ENCODE measurements at places on chromosomes 4 and X.
A peak's percentile ranks its signal among the peaks of the same experiment; 100 is the strongest.

- DNase-seq = no peak
Observed at GRCh38 chrX:22748093-22748999, 251.4 kb upstream of the DDX53 start.

GRCh38 chr4:133584714-133585113 is 435.6 kb downstream of the PCDH10 start:
- no peak for DNase-seq

DNA sequence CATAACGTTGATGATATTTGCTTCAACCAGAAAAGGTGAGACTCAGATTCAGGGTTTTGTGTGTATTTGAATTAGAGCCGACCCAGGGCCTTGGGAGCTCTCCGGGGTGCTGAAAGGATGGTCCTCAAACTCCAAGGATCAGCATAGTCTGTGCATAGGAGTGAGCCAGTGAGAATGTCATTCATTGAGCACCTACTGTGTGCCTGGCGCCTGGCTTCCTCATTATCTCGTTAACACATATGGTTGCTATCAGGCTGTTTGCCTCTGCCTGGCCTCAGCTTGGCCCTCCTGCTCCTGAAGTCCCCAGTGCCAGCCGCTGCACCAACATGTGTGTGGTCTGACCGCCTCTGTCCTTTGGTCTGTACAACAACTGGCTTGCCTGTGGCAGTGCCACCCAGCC is 25.1 kb upstream of the JAKMIP1 start:
- DNase-seq = no peak

DNA sequence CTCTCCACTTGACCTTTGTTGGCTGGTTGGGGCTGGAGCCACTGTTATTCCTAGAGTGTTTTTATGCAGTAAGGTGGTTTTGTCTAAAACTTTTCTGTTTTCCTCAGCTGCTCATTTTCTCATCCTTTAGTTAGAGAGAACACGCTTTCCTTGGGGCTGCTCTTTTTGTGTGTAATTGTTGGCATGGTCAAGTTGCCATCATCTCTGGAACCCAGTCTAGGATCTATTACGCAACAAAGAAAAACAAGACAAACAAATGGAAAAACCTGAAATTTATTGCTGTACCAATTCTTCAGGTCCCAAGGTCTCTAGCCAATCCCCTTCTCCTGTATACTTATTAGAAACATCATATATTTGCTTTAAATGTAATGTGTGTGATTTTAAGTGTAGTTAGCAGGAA is 1436.3 kb upstream of the DIAPH2 start:
- no peak for DNase-seq

DNA sequence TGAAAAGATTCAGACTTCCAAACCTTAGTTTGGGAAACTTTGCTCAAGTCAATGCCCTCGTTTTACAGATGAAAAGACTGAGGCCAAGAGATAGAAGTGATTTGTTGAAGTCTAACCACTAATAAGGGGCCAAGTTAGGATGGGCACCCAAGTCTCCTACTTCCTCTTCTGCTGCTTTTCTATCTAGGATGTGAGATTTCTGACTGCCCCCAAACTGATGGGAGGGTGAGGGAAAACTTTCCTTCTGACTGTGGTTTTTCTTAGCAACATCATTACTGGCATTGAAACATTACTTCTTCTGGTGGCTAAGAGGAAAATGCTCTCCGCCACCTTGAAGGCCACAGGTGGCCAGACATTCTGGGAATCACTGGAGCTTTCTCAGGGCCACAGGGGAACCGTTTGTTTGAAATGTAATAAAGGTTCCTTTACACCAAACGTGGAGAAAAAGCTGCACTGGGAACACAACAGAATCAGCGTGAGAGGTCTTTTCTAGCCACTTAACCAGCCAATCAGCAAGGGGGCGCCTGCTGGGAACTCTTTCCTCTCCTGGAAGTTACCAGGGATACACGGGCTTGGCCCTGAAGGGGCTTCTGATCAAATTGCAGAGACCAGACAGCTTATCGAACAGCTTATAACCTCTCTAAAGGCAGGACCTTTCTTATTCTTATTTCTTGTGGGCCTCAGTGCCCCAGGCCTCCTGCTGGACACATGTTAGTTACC is 115.9 kb upstream of the TEX13D start:
- no peak for DNase-seq

GRCh38 chrX:110123331-110123782 is 120.4 kb downstream of the TMEM164 start:
- DNase-seq = no peak

- peak; percentile 31 for DNase-seq
Observed at GRCh38 chr4:112082954-112083586, 62.2 kb upstream of the FAM241A start.

- no peak for DNase-seq
Observed at GRCh38 chr4:100117750-100118149, 72.5 kb downstream of the DDIT4L start.

GRCh38 chrX:93637591-93637990 is 35.8 kb downstream of the NAP1L3 start:
- DNase-seq = no peak

GRCh38 chr4:11791797-11792196 is 363.1 kb upstream of the HS3ST1 start:
- no peak for DNase-seq

DNA sequence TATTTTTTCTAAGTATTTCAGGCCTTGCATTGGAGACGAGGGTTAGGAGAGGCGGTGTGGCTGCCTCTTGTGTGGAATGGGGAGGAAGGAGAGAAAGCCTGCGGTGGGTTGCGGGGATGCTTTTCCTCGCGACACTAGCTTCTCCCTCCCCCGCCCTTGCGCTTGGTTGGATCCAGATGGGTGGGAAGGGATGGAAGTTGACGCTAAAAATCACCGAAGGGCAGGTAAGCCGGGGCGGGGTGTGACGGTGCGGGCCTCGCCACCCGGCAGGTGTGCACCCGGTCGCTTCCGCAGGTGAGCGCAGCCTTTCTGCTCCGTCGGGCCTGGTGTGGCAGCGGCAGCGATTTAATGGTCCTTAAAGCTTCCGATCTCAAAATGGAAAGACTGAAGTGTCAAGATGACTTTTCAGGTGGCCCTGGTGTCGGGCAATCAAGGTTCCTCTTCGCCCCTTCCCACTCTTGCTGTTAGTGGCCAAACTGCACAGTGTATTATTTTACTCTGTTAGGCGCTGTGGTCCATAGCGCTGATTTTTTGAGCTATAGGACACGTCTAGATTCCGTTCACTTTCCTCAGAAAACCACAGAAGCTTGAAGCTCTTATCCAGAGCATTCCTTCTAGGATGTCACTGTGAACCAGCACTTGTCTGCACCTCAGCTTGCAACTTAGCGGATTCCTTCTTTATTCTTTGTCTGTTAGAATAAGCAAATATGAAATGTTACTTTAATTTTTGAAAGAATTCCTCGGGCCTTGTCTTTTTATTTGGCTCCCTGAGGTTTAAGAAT is 765 bp downstream of the ENOPH1 start:
- DNase-seq = no peak

DNA sequence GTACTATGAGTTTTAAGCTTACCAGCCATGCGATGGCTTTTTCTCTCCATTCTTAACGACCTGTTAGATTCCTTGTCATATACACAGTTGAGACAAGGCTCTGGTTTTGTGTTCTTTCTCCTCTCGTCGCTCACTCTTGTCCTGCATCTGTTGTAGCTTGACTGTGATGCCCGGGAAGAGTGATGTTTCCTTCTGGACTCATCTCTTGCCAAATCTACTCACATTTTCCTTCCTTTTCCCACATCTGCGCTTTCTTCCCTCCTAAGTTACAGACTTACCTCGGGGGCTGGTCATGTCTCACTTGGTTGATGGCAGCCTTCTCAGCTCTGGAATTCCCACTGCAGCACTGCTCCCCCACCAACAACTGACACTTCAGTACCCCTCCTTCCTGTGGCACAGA is 4.8 kb upstream of the MAP7D3 start:
- DNase-seq = no peak

GRCh38 chrX:78796916-78797315 is 49.4 kb downstream of the LPAR4 start:
- DNase-seq = no peak

- DNase-seq = no peak
Observed at GRCh38 chrX:126723881-126724280, 95.6 kb upstream of the PRR32 start.

DNA sequence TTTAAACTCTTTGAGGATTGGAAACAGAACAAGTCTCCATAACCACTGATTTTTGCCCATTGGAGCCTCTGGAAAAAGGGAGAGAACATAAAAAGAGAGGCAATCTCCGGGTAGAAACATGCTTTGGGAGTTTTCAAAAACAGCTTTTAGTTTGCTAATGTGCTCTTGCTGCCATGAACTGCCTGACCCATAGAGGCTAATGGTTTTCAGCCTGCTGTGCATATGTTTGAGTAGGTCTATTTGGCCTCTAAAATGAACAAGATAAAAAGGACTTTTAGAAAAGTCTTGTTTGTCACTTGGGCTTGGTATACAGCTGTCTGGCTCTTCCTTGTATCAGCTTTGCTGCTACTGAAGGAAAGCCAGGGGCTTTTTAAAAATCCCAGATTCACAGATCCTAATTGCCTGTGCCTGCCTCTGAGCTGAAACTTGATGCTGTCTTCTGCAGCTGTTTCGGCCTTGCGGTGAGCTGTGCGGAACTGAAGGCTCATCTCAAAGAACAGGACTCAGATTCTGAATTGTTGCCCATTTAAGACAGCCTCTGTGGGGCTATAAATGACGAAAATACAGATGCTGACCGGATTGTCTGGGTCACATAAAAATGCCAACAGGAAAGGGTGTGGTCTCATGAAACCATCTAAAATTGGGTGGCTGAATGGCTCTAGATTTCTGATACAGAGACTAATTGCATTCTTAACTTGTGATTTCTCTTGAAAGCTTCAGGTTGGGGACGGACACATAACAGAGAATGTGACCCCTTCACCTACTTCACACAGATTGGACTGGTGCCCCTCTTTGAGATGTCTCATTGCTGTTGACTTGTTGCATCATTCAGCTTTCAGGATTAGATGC is 18.4 kb upstream of the ZNF41 start:
- DNase-seq = peak; percentile 58

DNA sequence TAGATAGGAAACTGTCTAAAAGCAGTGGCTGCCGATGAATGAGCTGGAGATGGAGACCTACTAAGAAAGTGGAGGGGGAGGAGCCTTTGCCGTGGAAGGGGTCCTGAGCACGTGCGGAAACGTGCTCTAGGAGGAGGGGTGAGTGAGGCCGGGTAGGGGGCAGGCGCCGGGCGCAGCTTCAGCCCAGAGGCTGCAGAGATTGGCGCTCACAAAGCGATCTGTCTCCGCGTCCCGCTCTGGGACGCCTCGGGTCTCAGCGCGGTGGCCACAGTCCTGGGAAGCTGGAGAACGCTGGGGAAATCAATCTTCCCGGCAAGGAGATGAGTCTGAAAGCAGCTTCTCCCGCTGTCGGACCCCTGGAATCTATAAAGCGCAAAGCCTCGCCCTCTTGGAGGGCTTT is 444 bp upstream of the ARHGAP6 start:
- DNase-seq = no peak

DNA sequence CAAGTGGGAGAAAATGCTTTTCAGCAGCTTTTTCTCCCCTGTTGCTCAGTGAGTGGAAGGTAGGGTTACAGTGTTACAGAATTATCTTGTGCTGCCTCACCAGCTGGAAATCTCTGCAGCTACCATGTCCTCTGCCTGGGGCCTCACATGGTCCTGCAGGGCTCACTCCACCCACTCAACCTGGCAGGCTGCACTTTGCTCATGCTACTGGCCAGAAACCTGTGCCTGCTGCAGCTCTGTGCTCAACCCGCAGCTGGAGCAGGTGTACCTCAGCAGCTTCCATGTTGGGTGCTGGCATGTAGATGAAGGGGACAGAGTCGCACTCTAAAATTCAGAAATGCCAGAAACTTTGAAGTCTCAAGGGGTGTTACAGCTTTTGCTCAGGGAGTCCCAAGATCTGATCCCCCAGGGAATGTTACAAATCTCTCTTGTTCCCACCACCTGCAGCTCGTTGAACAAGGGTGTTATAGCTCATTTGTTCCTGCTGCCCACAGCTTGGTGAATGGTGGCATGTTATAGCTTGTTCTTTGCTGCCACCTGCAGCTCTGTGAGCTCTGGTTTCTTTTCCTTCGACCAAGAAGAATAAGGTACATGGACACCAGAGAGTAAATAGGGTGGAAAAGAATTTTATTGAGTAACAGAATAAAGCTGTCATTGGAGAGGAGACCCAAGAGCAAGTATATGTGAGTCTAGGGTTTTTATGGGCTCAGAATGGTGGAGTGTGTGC is 845.8 kb downstream of the TECRL start:
- no peak for DNase-seq

GRCh38 chr4:118993333-118993732 is 104.7 kb downstream of the SYNPO2 start:
- DNase-seq = no peak

DNA sequence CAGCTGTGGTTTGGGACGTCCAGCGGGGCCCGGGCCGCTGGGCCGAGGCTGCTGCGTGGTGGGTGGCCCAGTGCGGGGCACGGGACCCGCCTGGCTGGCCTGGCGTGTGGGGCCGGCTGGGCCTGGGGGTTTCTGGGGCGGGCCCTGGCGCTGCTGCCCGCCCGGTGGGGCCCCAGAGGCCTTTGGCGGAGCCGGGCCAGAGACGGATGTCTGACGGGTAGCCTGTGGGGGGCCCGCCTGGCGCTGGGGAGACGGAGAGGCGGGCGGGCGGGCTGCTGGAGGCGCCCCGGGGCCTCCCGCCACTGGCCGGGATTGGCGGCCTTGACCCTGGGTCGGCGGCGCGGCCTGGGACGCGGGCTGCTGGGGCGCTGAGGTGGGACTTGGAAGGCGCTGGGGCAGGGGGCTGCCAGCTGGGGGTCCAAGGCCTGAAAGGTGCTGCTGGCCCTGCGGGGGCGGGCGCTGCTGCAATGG is 8.1 kb upstream of the TIMP1 start:
- DNase-seq = no peak

- DNase-seq = no peak
Observed at GRCh38 chr4:36320117-36320896, 38.9 kb downstream of the DTHD1 start.

DNA sequence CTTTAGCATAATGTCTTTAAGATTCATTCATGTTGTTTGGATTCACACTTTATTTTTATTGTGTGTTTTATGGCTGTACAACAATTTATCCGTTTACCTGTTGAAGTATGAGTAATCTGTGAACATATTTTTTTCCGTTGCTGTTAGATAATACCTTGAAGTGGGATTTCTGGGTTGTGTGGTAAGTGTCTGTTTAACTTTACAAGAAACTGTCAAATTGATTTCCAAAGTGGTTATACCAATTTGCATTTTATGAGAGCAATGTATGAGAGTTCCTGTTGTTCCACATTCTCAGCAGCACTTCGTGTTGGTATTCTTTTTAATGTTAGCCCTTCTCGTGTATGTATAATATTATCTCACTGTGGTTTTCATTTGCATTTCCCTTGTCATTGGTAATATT is 53.6 kb downstream of the USP53 start:
- no peak for DNase-seq

DNA sequence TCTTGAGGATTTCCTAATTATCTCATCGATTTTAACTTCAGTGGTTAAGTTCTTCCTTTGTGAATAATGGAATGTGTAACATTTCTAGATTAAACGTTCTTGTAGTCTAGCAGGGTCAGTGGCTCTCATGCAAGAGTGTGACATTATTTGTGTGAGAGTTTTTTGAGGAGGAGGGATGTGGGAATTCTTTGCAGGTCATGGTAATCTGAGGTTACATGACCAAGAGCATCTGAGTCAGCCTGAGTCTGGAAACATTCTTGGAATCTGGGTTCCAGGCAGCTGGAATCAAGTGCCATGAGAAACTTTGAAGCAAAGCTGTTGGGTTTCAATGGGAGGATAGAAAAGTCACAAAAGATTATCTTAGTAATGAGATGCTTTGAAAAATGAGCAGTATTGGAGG is 49.5 kb downstream of the GK start:
- DNase-seq = peak; percentile 55

All from GM04503 (cell line).